Urinary bladder (tissue), 4 donors: ENCODE measurements at places on chromosomes 6 and 20. TPM values are rescaled to one million over a fixed set of nuclear protein-coding genes. Genes with fewer than 3 reads are reported as not detected.

DNA sequence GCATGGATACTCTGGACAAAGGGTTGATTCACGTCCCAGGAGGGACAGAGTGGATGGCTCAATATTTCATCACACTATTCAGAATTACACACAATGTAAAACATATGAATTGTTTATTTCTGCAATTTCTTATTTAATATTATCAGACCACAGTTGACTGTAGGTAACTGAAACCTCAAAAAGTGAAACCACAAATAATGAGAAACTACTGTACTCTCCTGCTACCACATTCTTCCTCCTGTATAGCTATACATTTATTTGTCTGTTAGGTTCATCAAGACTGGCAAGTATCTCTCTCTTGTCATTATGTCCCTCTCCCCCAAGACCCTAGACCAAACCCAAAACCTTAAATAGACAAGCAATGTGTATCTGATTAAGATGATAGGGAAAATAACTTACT is 60.0 kb downstream of the SYCP2 start:
- DNase-seq: no peak

The EYA2 gene
- 0.70 TPM for polyA plus RNA-seq

DNA sequence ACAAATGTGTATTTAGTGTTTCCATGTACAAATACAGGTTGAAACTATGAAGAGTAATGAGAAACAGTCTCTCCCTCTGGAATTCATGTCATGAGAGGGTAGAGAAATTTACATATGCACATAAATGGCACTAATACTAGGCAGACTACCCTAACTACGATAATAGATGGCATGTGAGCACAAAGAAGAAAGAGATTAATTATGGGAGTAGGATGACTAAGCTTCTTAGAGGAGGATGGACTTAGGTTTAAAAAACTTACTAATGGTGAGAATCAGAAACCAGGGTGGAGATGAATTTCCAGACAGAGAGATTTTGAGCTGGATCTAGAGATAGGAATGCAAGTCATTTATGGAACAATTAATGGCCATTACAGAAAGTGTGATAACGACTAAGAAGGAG is 225.3 kb upstream of the HTR1E start:
- DNase-seq: no peak

DNA sequence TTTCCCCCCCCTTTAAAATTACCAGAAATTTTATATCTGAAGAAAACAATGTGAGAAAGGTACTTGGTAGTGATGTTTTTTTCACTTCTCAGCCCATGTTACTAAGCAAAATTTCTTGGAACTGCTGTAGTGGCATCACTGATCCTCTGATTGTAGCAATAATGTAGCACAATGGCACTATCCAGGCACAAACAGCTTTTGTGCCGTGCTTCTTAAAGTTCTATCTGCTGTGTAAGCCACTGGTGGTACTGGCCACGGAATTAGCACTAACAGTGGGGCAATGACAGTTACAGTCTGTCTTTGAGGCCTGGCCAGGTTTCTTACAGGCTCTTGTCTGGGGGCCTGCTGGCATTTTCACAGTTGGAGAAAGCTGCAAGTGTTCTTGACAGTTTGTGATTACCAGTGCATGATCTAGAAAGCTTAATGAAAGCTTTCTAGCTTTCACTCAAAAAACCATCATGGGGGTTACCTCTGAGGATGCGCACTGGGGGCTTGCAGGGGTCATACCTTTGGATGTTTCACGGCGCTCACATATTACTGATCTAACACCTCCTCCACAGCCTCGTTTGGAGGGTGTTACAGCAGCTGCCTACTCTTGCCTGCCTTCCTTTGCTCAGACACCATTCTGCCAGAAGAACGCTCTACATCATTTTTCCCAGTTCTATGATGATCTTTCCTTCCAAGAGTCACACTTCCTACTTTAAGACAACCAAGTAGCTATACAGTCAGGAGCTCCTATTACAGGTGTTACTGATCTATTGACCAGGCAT is 58.4 kb upstream of the ARMH2 start:
- no peak for DNase-seq

The HLA-DQB1 gene
- 36.1 TPM for polyA plus RNA-seq

GRCh38 chr6:32803416-32803815 is 13.4 kb downstream of the HLA-DOB start:
- DNase-seq: no peak

The ENPP5 gene
- 5.0 TPM for polyA plus RNA-seq

GRCh38 chr6:38730140-38730862 is 15.2 kb downstream of the DNAH8 start:
- DNase-seq: peak; percentile 62

DNA sequence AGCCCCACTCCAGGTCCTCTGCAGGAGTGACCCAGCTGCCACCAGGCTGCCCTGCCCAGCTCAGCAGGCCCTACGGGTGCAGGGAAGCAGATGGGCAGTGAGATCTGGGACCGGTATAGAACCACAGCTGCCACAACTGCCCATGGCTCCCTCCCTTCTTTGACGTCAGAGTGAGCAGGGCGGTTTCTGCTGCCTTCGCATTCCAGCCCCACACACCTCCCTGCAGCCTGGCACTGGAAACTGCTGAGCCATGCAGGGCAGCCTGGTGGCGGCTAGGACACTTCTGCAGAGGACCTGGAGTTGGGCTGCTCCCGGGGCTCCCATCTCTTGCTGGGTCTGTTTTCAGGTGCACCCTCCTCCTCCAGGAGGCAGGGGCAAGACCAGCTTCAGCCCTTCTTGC is 101.6 kb upstream of the CD93 start:
- no peak for DNase-seq

The SNAP25 gene
- polyA plus RNA-seq: 1.6 TPM

GRCh38 chr20:43372051-43372450 is 85.6 kb upstream of the SRSF6 start:
- no peak for DNase-seq

The BEND6 gene
- 3.3 TPM for polyA plus RNA-seq
